Inflammatory macrophage treated with lipopolysaccharide for 1 hour (primary cell): ENCODE measurements at places on chromosomes 7 and 10.

DNA sequence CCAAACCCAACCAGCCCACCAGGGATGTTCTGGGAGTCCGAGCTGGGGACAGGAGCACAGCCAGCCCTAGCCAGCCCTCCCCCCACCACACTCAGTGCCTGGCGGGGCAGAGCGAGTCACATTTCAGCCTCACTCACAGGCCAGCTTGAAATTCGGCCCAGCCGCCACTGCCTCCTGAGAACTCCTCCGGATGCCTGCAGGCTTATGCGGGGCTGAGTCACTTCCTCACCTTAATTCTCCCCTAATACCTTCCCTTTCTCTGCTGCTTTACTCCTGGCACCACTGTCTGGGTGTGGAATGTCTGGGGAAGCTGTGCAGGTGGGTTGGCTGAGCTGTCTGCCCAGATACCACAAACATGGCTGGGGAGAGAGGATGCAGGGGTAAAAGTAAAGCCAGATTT lies 22.6 kb upstream of the DLG5 start:
- DNase-seq: no peak

- DNase-seq: no peak
These were observed 186.2 kb upstream of the PDE1C start for GRCh38 chr7:32256376-32256775.

GRCh38 chr7:52747817-52748216 lies 287.6 kb upstream of the POM121L12 start:
- DNase-seq: no peak

GRCh38 chr10:110818311-110819256 lies 53.1 kb upstream of the PDCD4 start:
- DNase-seq: no peak

- DNase-seq: no peak
These were observed 28.2 kb upstream of the GOLGA7B start for GRCh38 chr10:97821308-97822038.

DNA sequence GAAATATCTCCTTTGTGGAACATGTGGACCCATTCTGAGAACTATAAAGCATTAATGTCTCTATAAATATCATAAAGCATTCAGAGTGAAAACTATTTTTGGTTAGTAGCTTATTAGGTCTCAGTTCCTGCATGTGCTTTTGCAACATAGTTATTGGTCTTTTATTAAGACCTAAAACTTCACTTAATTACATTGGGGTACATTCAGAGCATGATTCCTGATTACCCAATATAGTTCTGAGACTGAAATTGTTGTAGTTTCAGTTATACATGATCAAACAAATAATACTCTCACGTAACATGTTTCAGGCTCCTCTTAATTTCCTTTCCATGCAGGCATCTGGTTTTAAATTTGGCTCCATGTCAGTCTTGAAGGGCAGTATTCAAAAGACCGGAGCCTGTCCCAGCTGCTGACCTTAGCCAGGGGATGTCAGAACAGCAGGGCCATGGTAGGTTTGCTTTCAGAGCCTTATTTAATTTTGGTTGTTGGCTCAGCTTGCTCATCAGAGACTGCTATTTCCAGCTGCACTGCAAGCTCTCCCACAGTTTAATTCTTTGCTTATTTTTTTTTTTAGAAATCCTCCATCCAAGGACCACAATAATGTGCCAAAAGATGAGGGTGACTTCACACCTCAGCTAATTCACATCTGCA lies 447.8 kb upstream of the FZD8 start:
- no peak for DNase-seq

GRCh38 chr10:4792381-4792780 lies 33.6 kb upstream of the AKR1E2 start:
- no peak for DNase-seq

- DNase-seq: no peak
These were observed 320.7 kb upstream of the MAGI2 start for GRCh38 chr7:79774150-79774549.

- no peak for DNase-seq
These were observed 27.7 kb downstream of the SUGCT start for GRCh38 chr7:40162516-40162915.

DNA sequence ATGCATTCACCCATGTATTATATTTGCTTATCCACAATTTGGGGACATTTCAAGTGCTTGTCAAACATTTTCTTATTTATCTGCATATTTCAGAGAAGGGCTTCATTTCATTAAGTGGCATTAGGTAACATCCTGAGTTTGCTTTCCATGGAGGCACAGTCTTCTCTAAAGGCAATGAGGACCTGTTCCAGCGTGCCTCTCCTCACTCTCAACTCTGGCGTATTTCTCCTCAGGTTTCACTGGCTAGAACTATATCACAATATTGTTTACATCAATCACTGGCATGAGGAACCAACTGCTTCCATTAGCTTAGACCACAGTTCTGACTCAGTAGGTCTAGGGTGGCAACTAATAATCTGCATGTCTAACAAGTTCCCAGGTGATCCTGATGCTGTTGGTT lies 177.2 kb downstream of the TAX1BP1 start:
- DNase-seq: no peak

GRCh38 chr10:68202960-68203353 lies 29.0 kb downstream of the ATOH7 start:
- peak; percentile 89 for DNase-seq
